NCI-H1417 (cell line): ENCODE measurements at places on chromosomes 4 and X.

- no peak for DNase-seq
Measured at GRCh38 chrX:19725641-19726040, 161.8 kb downstream of the SH3KBP1 start.

DNA sequence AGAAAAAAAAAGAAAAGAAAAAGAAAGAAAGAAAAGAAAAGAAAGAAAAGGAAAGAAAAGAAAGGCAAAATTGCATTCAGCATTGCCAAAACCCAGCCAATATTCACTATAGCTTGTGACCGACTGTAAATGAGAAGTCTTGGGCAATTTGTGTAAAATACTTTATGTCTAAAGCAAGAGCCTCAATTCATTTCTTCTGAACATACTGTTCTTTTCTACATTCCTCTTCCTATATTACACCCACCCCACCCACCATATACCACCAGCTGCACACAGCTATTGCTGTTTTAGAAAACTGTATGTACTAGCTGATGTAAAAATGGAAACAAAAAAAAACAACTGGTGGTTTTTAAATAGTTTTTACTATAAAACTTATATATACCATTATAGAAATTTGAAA lies 156.9 kb upstream of the TTC29 start:
- DNase-seq = no peak

- DNase-seq = no peak
Measured at GRCh38 chr4:138832563-138832962, 183.0 kb upstream of the NOCT start.

DNA sequence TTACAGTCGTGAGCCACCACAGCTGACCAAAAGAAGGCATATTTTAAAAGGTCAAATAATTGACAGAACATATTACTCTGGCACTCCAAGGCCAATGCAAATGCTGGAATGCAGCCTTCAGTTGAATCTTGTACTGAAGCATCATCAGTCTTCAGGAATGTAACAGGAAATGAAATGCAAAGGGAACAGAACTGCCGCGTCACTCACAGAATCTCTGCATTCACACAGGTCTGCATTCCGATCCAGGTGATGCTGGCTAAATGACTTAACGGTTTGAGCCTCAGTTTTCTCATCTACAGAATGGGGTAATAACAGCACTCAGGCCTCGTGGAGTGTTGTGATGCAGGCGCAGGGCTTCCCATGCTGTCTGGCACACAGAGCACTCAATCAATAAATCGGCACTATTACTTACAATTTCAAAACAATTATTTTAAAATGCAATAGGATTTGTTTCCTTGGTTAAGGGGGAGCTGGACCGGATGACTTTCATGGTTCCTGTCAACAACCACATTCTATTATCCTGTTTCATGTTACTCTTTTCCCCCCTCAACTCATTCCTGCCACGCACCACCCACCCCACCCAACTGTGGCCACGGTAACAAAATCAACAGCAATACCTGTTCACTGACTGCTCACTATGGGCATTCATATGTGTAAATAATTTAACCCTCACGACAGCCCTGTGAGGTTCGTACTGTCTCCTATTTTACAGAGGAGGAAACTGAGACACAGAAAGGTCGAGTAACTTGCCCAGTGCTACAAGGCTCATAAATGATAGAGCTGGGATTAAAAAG lies 32.4 kb downstream of the IGFBP7 start:
- no peak for DNase-seq

- DNase-seq = no peak
Measured at GRCh38 chr4:13267091-13267490, 217.0 kb downstream of the RAB28 start.

DNA sequence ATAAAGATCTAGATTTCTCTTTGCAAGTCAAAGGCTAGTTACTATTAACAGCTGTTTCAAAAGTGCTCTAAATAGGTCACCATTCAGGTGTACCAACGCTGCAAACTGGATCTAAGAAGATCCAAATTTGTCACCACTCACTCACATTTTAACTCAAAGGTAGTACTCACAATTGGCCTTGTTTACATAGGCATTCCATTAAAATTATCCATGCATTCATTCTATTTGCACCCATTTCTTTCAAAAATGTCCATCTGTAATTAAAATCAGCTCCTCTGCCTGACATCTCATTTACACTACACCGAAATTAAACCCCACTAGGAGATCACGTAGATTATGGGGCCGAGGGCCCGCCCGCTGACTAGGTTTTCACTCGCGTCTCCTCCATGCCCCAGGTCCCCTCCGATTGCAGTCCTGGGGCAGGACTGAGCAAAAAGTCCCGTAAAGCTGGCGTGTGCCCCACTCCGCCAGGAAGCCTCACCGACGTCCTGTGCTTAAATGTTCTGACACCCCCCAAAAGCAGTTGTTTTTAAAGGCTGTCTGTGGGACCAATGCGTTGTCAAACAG lies 1.3 kb upstream of the ING2 start:
- DNase-seq = peak; percentile 81

DNA sequence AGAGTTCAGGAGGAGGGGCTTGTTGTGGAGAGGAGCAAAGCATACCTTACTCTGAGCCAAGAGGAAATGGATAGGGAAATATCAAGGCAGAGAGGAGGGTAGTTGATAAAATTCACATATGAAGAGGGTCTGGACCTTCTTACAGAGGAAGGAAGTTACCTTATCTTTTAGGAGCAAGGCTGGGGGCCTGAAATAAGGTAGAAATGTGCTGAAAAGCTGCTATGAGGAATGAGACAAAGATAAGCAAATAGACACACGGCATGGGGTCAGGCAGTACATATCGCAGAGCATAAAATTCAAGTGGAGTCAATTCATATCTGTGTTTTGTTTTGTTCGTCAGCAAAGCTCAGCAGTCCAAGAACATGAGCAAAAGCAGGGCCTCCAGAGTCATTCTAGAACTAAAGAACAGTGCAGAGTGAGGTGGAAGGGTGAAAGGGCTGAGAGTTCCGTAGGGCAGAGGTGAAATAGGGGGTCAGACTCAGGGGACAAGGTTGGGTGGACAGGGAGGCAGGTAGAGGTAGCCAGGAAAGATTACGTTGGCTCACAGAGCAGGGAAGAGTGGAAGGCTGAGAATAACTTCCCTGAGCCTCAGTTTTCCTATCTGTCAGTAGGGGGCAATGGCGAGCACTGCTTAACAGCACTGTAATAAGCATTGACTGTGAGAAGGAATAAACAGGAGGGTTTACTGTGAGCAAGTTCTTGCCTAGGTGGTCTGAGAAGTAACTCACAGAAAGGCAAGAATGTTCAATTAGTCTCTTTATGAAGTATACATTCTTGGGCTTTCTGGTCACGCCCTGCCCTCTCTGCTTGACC lies 9.2 kb downstream of the VSIG4 start:
- DNase-seq = peak; percentile 5

DNA sequence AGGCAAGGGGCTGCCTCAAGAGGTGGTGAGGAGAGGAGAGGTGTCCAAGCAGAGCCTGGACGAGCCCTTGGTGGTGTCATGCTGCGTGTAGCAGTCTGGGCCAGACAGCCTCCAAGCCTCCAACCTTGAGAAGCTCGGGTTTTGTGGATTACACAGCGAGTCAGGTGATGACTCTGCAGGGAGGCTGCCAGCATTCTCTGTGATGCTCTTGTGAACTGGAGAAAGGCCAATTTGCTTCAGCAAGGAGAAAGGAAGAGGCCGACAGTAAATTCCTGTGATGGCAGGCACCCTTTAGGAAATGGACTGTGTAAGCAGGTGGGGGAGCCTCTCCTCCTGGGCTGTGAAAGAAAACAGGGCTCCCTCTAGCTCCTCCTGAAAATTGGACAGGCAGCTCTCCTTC lies 36.0 kb upstream of the CD99L2 start:
- no peak for DNase-seq

DNA sequence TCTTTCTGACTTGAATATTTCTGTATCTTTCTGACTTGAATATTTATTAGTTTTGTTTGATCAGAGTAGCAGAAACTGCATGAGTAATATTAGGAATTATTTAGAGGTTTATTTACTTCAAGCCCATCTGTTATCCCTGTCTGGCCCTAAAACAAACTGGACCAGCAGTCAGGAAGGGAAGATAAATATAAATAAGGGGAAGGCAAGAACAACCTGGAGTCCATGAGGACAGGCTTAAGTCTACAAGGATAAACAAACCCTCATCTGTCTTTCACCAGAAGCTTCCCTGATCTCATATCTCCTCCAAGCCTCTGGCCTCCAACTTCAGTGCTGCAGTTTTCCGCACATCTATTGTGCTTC lies 524.9 kb downstream of the CENPC start:
- no peak for DNase-seq

DNA sequence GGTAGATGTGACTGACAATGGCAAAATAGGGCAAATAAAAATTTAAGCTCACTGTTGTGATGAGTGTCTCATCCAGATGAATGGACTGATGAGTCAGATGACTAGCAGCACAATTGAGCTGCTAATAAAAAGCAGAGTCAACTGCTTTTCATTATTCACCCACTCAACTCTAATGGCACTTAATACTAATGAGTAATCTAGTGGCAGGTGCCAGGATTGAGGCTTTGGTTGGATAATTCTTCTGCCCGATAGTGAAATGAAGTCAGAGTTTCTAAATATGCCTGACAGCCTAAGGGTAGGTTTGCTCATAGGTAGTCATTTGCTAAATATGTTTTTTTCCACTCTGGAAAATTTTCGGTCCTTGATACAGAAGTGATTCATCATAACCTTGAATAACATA lies 10.4 kb downstream of the OGT start:
- DNase-seq = peak; percentile 94

DNA sequence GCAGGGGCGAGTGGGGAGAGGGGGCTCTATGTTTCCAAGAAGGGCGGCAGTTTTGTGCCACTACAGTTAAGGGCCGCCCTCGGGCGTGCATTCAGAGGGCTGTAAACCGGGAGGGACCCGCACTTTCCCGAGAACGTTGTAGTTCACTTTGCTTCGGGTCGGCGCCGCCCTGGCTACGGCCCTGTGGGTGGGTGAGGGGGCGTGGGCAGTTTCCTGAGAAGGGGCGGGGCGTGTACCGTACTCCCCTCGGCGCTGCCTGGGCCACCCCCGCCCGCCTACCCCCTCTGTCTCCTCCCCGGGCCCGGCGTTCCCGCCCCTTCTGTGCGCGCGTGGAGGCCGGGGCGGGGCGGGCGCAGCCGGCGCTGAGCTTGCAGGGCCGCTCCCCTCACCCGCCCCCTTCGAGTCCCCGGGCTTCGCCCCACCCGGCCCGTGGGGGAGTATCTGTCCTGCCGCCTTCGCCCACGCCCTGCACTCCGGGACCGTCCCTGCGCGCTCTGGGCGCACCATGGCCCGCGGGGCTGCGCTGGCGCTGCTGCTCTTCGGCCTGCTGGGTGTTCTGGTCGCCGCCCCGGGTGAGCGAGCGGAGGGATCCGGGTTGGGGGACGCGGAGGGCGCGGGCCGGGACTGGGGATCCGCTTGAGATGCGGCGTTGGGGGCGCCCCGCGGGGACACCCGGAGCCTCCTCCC lies at the start of gene CD99:
TSS of gene CD99 (plus strand) at position 440 of the 687 bp plus-strand sequence. CDS start at position 506, 66 bp downstream.
- no peak for DNase-seq

DNA sequence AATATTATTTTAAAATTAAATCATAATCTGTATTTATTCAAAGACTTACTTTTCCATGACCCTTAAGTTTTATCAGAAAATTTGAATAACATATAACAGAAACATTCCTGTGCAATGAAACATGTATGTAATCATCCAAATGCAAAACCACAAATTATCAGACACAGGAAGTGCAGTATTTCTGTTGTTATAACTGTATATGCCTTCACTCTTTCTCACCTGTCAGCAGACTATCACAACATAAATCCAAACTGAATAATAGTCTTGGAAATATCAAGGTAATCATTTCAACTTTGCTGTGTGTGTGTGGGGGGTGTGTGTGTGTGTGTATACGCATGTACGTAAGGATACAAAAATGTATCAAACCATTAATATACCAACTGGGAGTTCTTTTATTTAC lies 285.9 kb downstream of the SLC7A11 start:
- no peak for DNase-seq

- DNase-seq = no peak
Measured at GRCh38 chr4:120636120-120636630, 286.4 kb downstream of the PRDM5 start.

GRCh38 chr4:136281889-136282288 lies 1250.4 kb downstream of the PCDH18 start:
- no peak for DNase-seq

- no peak for DNase-seq
Measured at GRCh38 chrX:9997524-9997923, 30.4 kb downstream of the CLDN34 start.

DNA sequence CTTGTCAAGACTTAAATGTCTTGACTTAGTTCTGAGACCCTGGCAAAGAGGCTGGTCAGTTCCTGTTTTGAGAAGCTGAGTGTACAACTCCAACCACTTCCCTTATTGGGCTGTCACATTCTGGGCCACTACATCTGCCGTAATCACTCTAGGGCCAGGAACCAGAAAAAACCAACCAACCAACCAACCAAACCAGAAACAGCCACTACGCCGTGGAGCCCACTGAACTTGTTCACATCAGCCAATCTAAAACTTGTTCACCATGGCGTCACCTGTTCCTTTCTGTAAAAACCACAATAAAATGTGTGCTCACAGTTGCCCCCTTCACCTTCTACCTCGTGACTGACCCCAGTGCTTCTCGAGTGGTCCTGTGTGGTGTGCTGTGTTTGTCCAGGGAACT lies 107.3 kb downstream of the JADE1 start:
- no peak for DNase-seq

DNA sequence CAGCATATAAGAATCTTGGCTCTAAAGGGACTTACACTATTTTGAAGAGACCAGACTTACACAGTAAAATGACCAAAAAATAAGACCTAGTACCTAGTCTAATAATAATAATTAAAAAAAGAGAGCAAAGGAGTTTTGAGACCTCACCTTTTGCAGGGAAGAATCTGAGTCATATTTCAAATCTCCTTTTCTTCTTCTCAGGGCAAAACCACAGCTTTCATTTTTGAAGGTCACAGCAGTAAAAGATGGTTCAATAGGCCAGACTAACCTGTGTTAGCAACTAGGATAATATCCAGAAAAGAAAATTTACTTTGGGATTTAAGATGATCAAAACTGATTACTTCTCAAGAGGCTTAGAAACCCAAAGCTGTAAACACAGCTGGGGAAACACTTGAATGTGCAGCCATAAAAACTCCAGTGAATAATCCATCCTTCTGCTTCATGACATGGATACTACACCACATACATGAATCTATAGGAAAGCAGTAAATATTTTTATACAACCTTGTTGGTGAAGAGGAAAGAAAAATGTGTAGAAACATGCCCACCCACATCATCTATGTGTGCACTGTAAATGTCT lies 25.9 kb upstream of the LNX1 start:
- no peak for DNase-seq

DNA sequence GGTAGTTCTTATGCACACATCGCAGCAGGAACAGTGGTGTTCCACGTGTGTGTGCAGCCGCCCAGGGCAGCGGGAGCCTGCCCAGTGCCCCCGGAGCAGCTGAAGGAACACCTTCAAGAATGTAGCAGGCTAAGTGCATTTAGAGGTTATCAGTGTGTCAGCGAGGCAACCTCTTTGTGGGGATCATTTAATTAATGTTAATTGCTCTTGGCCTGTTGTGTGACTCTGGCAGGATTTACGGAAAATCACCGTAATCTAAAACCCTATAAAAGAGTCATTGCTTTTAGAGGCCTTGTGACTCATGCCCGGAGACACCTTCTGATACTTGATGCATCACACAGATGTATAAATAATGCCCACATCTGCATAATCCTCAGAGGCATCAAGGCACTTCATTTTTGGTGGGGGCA lies 47.3 kb upstream of the GATB start:
- DNase-seq = no peak
